ENCODE measurements at places on chromosomes 11 and 22.
A peak's percentile ranks its signal among the peaks of the same experiment; 100 is the strongest.

DNA sequence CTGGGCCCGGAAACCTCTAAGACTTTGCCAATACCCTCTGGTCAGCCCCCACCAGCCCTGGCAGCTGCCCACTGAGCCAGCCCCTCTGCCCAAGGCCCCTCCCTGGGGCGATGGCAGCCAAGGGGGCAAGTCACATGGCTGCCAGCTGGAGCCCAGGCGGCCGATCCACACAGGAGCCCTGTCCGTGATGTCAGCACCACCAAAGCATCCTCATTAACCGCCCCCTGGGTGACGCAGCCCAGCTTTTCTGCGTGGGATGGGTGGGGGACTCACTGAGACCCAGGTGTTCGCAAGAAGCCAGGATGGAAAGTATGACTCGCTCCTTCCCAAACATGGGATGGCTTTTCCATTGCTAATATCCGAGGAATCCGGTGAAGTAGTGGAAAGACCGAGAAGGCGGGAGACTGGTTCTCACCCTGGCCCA is 46.6 kb upstream of the WNT7B start:
- no peak for DNase-seq

- no peak for DNase-seq
These were observed 116.4 kb downstream of the FAR1 start for GRCh38 chr11:13784855-13785254.

- no peak for DNase-seq
These were observed 97.2 kb downstream of the SERGEF start for GRCh38 chr11:17915500-17916143.

DNA sequence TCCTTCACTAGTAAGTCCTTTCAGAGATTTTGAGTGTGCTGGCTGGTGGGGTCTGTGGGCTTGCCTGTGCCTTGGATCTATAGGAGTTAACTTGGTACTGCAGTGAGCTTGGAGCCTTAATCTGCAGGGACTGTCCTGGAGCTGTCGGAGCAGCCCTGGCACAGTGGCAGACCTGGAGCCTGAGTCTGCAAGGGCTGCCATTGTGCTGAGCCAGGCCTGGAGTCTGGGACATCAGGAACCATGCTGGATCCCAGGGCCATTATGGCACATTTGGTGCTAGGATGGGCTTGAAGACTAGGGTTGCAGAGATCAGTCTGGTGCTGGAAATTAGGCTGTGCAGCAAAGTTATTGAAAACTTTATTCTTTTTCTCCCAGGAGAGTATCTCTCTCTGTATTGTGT is 665.4 kb downstream of the METTL15 start:
- no peak for DNase-seq

GRCh38 chr11:92269021-92269420 is 44.4 kb downstream of the FAT3 start:
- no peak for DNase-seq

DNA sequence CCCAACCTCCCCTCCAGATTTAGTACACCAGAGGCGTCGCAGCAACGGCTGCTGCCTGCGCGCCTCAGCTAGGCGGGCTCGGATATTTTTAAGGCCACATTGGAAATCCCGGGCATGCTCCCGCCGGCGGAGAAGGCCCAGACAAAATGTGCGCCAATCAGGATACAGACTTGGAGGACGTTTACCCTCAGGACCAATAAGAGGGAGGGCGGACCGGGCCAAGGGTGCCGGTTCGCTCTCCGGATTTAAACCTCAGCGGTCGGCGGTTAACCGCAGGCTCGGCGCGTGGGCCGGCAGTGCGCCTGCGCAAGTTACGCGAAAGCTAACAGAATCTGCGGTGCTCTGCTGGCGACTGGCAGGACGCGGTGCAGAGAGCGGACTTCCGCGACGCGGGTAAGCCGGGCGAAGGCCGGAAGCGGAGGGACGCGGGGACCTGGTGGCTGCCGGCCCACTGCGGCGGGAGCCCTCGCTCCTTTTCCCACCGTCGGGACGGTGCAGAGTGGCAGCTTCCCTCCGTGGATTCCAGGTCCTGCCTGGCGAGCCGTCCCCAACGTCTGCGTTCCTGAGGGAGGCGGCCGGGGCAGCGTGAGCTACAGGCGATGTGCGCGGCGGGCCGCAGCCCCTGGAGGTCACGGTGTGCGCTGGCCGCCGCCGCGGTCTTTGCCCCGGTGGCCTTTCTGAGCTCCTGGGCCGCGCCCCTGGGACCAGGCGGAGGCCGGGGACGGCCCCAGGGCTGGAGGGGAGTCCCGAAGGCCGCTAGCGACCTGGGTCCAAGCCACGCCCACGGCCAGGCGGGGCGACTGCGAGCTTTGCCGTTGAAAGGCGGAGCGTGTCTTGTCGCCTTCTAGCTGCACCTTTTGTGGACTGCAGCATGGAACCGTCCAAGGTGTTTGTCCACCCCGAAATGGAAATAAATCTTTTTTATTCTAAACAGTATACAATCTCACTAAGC is at the start of gene HYLS1:
Gene HYLS1, plus strand, starts transcription at position 296 of the 952 bp plus-strand sequence. CDS start 11,701 bp downstream, outside the sequence.
- peak; percentile 93 for DNase-seq

- DNase-seq: no peak
These were observed 151.9 kb upstream of the NECTIN1 start for GRCh38 chr11:119880873-119881272.

GRCh38 chr11:118000850-118001228 is 14.6 kb downstream of the IL10RA start:
- DNase-seq: no peak

- DNase-seq: no peak
These were observed 2.1 kb downstream of the GLYATL1B start for GRCh38 chr11:59088162-59088561.

Data from stimulated activated CD8-positive, alpha-beta memory T cell treated with anti-CD3 and anti-CD28 coated beads, Interleukin-7, amount 100 ng/mL, for 48 hours (primary cell).